Caco-2 (cell line): ENCODE measurements at places on chromosomes 4 and X. TPM values are rescaled to one million over a fixed set of nuclear protein-coding genes. Genes with fewer than 3 reads are reported as not detected.

Gene FGFR3
- 112 and 132 TPM in 2 replicates for total RNA-seq

- H3K27ac ChIP-seq: no peak overlapping the region
- H3K4me3 ChIP-seq: no peak overlapping the region
- DNase-seq: no peak
- no peaks in the 10 kb centered on the region for H3K4me1 ChIP-seq
- no peaks in the 10 kb centered on the region for H3K27me3 ChIP-seq
Measured at GRCh38 chr4:7185487-7186030, 6.8 kb upstream of the SORCS2 start.

Gene FGB
- total RNA-seq: 29.4 and 37.1 TPM in 2 replicates

Gene SMIM10L2A
- 2.1 and 2.6 TPM in 2 replicates for total RNA-seq

DNA sequence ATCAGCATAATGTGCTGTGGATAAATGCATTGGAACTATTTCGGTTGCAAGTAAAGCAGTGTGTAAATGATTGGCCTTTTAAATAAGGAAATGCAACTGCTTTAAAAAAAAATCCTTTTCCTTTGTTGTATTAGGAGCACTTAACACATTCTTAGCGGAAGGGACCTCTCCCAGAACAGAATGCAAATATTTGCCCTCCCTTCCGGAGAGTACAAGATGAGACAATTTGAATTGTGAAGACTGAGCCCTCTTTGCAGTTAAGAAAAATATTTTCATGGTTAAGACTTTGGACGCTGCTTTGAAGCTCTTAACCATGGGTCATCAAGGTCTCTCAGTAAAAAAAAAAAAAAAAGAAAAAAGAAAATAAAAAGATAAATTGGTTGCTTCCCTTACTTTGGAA is 9.5 kb upstream of the NOX1 start:
- no peaks in the 10 kb centered on the region for H3K27me3 ChIP-seq
- peak; percentile 58 for DNase-seq
- no peaks in the 10 kb centered on the region; the same call in 1 of the 2 replicates for H3K36me3 ChIP-seq
- H3K4me1 ChIP-seq: peaks cover 39% of the 10 kb centered on the region
- peak overlapping the region; percentile 63 for H3K27ac ChIP-seq

DNA sequence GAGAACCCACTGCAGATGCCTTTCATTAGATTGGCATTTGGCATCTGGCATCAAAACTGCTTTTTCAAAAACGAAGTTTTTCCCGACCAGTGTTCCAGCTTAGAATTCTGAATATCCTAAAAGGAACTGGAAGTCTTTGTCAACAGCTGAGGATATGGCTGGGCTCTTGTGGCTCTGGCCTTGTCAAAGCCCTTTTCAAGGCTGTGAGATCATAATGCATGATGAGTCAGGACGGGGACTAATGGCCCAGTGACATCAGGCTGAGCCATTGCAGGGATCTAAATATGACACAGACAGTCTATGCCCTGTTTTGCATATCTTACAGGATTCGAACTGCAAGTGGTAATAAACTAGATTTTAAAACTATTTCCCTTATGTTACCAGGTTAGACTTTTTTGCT is 306.4 kb downstream of the PTTG2 start:
- no peaks in the 10 kb centered on the region for H3K4me1 ChIP-seq
- no peak overlapping the region for H3K27ac ChIP-seq
- no peaks in the 10 kb centered on the region for H3K27me3 ChIP-seq
- DNase-seq: no peak
- no peaks in the 10 kb centered on the region for H3K36me3 ChIP-seq

DNA sequence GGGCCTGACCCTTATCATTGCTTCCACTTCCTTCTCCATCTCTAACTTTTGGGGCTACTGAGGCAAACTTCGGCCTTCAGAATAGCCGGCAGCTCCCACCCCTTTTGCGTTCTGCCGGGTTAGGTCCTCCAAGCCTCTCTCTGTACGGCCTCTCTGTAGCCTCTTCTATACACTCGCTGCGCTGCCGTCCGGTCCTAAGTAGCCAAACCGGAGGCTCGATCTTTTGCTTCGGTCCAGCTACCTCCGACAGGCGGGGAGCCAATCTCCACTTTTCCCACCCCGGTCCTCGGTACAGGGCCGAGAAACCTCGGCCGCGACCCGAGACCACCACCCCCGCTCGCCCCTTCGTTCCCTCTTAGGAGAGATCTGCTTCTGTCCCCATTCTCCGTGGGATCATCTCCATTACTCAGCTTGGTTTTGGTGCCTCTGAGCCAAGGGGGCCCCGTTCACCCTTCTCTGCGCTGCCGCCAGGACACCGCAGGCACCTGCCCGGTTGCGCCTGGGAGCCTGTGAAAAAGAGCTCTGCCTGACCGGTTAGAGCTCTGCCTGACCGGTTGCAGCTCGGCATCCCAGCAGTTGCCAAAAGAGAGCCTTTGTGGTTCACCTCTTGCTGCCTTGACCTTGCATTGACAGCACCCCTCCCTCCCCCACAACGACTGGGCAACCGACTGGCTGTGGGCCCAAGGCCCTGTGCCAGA is 1.0 kb upstream of the HTR2C start:
- H3K36me3 ChIP-seq: no peaks in the 10 kb centered on the region
- no peak overlapping the region for H3K27ac ChIP-seq
- no peak for DNase-seq
- H3K4me1 ChIP-seq: no peaks in the 10 kb centered on the region

DNA sequence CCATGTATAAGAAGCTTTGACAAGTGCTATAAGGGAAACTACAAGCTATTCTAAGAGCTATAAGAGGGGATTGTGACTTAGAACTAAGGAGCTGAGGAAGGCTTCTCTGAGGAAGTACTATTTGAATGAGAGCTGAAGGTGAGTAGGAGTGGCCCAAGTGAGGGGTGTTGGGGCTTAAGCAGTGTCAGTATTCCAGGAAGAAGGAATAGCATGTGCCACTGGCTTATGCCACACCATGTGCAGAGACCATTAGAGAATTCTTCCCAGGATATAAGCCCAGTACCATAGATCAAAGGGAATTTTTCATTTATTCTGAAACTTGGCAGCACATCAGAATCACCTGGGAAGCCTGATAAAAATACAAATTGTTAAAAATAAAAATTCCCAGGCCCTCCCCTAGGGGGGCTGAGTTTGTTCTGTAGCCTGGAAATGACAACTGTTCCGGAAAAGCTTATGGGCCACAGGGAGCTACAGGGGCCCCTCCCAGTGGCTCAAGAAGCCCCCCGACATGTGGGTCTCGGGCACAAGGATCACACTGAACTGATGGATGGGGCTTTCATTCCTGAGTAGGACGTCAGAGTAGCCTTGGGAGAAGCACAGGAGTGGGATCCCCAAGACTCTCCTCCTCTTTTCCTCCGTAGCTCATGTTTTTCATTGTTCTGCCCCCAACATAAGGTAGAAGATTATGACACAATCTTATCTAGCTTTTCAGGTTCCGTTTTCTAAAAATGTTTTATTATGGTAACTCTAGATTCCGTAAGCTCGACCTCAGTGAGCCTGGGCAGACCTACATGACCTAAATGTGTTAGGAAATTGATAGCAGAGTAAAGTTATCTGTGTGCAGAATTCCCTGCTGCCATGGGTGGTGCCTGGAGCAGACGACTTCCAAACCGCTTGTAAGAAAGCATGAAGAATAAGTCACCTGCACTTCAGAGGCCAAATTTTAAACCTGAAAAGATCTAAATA is 119.3 kb downstream of the AFF1 start:
- no peaks in the 10 kb centered on the region for H3K27me3 ChIP-seq
- H3K36me3 ChIP-seq: no peaks in the 10 kb centered on the region; the same call in 1 of the 2 replicates
- no peak for DNase-seq

GRCh38 chrX:108148524-108148923 is 56.9 kb downstream of the ATG4A start:
- H3K36me3 ChIP-seq: no peaks in the 10 kb centered on the region
- H3K4me1 ChIP-seq: no peaks in the 10 kb centered on the region
- H3K4me3 ChIP-seq: no peak overlapping the region
- no peak overlapping the region for H3K27ac ChIP-seq
- H3K27me3 ChIP-seq: no peaks in the 10 kb centered on the region

Gene SAGE1
- not detected in 2 replicates for total RNA-seq

GRCh38 chr4:120816296-120816965 is 106.1 kb downstream of the PRDM5 start:
- no peaks in the 10 kb centered on the region for H3K4me1 ChIP-seq
- H3K27ac ChIP-seq: no peak overlapping the region
- DNase-seq: no peak
- no peaks in the 10 kb centered on the region for H3K36me3 ChIP-seq

DNA sequence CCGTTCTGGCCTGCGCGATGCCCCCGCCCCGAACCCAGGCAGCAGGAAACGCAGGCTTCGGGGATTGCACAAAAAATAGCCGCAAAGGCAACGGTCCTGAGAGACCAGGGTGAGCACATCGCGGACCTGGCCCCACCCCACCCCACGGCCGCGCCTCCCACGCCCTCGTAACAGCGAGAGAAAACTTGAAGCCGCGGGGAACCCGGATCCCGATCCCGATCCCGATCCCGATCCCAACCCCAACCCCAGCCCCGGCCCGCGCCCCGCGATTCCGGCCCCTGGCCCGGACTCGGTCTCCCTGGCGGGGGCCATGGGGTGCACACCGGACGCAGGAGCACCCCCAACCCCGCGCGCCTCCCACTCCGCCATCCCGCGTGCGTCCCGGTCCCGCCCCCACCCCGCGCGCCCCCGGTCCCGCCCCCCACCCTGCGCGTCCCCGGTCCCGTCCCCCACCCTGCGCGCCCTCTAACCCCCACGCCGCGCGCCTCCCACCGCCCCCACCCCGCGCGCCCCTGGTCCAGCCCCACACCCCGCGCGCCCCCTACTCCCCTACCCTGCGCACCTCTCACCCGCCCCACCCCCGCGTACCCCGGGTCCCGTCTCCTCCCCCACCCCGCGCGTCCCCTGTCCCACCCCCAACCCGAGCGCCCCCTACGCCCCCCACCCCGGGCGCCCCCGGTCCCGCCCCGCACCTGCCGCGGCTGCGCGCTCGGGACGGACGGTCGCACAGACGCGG is 29.0 kb downstream of the NOP14 start:
- no peaks in the 10 kb centered on the region for H3K27me3 ChIP-seq
- no peak overlapping the region for H3K27ac ChIP-seq
- peaks cover 2% of the 10 kb centered on the region; the same call in 1 of the 2 replicates for H3K36me3 ChIP-seq
- peak overlapping the region; percentile 97 for H3K4me3 ChIP-seq
- DNase-seq: peak; percentile 36
- peaks cover 14% of the 10 kb centered on the region for H3K4me1 ChIP-seq

DNA sequence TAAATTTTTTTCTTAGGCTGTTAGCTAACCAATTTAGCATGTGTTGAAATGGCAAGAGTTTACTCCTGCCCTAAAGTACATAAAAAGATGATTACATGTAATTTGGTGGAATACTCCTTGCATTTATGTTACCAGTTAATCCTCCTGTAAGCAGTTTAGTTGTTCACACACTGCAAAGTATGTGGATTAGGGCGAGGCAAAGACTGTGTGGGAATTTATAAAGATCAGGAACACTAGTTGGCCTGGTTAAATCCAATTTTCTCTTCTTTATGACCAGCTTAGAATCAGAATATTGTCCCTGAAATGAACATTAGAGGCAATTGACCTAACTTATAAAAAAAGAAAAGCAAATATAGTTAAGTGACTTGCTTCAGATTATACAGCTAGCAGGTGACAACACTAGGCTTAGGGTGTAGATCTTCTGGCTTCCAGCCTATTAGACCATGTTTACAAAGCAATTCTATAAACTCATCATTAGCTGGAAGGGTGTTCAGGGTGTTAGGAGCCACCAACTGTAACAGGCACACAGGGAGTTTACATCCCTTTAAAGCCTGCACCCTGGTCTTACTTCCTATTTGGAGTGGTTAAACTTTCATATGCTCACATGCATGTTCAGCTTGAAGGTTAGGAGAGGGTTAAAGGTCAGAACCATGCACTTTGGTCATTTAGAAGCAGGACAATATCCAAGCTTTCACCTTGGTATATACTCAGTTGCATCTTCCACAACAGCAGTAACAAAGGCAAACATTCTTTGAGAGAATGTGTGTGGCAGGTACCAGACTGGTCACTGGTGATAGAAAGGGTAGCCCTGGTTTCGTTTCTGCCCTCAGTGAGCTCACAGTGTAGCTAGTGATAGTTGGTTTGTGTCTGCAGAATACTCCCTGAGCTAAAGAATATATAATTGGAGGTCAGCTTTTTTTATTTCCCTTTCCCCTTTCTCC is 72.6 kb downstream of the GC start:
- no peak overlapping the region for H3K27ac ChIP-seq
- no peaks in the 10 kb centered on the region for H3K4me1 ChIP-seq
- no peaks in the 10 kb centered on the region for H3K36me3 ChIP-seq

GRCh38 chrX:68945603-68946228 is 116.9 kb downstream of the EFNB1 start:
- no peaks in the 10 kb centered on the region for H3K27me3 ChIP-seq
- H3K4me3 ChIP-seq: no peak overlapping the region
- no peaks in the 10 kb centered on the region for H3K4me1 ChIP-seq
- DNase-seq: no peak
- no peaks in the 10 kb centered on the region for H3K36me3 ChIP-seq

DNA sequence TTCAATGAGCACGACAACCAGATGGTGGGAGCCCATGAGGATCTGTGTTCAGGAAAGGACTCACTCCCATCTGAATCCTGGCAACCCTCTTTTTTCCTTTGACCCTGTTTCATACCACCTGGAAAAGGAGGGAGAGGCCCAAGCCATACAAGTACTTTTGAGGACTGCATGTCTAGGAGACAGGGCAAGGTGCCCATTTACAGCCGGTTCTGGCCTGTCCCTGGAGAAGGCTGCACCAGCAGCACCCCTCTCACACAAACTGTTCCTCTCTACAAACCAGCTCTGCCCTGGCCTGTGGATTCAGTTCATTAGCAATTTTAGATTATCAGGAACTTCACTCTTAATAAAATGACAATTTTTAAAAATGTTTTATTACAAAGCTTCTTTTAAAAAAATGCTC is 57.5 kb downstream of the HADH start:
- H3K27me3 ChIP-seq: no peaks in the 10 kb centered on the region
- H3K4me1 ChIP-seq: no peaks in the 10 kb centered on the region
- no peak for DNase-seq
- H3K4me3 ChIP-seq: no peak overlapping the region
- H3K36me3 ChIP-seq: no peaks in the 10 kb centered on the region

DNA sequence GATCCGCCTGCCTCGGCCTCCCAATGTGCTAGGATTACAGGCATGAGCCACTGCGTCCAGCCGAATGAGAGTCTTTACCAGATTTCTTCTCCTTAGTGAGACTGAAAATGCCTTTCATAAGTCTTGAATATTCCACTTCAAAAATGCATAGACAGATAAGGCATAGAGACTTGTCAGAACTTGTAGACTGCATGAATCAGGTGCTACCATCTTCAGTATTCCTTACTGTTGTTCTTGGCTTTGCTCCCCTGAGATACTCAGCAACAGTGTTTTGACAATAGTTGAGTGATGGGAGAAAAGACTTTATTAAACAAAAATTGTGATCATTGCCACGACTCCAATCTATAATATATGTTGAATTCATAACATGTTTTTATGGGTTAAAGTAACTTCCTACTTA is 11.0 kb downstream of the TKTL2 start:
- no peak overlapping the region for H3K27ac ChIP-seq
- no peaks in the 10 kb centered on the region for H3K4me1 ChIP-seq

Gene TCEAL4
- total RNA-seq: 39.0 and 42.3 TPM in 2 replicates

Gene SLIT2
- total RNA-seq: 0.68 and 0.72 TPM in 2 replicates

DNA sequence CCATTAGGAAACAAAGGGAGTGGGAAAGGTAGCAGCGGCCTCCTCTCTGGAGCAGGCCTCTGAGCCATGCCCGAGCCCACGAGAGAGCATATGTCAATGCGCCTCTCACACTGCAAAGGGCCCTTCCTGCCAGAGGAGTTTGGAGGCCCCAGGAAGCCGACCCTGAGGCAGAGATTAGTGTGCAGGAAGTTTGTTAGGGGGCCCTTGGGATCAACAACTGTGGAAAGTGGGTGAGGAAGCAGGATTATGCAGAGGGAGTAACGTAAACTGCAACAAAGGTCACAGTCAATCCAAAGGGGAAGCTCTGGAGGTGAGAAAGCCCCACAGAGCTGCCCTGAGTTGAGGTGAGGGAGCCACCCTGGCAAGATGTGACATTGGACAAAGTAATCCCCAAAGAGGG is 17.4 kb downstream of the RTL5 start:
- H3K27me3 ChIP-seq: no peaks in the 10 kb centered on the region
- H3K27ac ChIP-seq: no peak overlapping the region
- H3K4me1 ChIP-seq: no peaks in the 10 kb centered on the region
- DNase-seq: no peak
